Stimulated activated CD8-positive, alpha-beta memory T cell treated with anti-CD3 and anti-CD28 coated beads, Interleukin-15, amount 100 ng/mL, for 4 hours (primary cell): ENCODE measurements at places on chromosomes 5 and 9.

GRCh38 chr5:10800852-10801251, 39.8 kb upstream of the DAP start:
- DNase-seq = no peak

DNA sequence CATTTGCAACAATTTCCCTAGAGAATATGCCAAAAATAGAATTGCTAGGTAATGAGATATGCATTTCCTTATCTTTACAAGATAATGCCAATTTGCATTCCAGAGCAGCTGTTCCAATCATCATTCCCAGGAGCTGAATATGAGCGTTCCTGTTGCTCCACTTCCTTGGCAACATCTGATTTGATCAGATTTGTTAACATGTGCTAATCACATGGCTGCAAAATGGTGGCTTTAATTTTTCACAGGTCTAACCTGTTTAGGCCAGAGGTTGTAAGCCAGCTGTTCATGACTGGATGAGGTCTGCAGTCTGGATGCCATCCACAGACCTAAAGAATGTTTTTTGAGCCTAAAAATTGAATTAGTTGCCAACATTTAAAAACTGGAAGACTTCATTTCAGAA, 220.7 kb upstream of the IL12B start:
- no peak for DNase-seq

DNA sequence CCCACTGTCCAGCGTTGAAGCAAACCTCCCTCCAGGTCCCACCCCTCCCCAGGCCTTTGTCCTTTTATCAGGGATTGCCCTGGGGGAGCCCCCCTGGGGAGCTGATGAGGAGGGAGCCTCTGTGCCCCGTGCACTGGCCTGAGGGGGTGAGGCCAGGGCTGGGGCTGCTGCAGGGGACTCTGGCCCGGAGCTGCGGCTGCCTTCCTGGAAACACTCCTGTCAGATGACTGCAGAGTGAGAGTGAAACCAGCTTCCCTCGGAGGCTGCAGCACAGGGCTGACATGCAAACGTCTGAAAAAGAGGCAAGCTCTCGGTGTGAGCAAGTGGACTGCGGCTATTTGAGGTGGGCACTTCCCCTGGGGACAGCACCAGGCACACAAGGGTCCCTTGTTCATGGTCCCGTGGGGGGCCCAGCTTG, 4.6 kb upstream of the TRAF2 start:
- no peak for DNase-seq

GRCh38 chr9:138071731-138072130, 194.1 kb downstream of the CACNA1B start:
- DNase-seq = no peak

DNA sequence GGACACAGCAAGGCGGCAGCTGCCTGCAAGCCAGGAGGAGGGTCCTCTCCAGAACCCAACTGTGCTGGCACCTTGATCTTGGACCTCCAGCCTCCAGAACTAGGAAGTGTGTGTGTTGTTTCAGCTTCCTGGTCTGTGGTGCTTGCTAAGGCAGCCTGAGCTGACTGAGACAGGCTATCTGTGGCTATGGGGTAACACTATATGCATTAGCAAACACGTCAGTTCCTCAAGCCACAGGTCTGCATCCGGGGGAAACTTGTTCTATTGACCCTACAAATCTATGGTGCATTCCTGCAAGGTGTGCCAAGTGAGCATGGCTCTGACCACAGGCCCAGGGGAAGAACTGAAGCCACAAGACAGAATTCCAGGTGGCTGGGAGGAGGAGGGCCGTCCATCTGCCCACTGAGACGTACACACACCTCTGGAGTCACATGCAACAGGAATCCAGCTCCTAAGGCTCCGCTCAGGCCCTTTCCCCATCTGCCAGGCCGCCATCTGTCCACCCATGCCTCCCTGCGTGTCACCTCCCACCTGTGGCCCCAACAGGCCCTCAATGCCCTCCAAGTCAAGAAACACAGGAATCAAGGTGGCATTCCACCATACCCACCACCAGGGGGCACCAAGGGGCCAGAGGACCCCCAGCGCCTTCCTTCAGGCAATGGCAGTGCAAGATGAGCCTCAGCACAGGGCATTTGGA, 174.9 kb downstream of the ROR2 start:
- peak; percentile 24 for DNase-seq

- no peak for DNase-seq
These were observed 442 bp downstream of the ZNF510 start for GRCh38 chr9:96777426-96777864.

DNA sequence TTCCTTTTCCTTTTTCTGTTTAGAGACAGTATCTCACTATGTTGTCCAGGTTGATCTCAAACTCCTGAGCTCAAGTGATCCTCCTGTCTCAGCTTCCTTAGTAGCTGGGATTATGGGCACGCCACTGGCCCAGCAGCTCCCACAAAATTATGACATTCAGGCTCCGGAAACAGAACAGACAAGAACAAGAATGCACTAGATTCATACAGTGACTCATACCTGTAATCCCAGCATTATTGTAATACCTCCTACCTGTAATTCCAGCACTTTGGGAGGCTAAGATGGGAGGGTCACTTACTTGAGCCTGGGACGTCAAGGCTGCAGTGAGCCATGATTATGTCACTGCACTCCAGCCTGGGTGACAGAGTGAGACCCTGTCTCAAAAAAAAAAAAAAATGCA, 26.7 kb upstream of the B4GALT1 start:
- no peak for DNase-seq
